ENCODE measurements at places on chromosomes 5 and 9. TPM values are rescaled to one million over a fixed set of nuclear protein-coding genes. Genes with fewer than 3 reads are reported as not detected.

DNA sequence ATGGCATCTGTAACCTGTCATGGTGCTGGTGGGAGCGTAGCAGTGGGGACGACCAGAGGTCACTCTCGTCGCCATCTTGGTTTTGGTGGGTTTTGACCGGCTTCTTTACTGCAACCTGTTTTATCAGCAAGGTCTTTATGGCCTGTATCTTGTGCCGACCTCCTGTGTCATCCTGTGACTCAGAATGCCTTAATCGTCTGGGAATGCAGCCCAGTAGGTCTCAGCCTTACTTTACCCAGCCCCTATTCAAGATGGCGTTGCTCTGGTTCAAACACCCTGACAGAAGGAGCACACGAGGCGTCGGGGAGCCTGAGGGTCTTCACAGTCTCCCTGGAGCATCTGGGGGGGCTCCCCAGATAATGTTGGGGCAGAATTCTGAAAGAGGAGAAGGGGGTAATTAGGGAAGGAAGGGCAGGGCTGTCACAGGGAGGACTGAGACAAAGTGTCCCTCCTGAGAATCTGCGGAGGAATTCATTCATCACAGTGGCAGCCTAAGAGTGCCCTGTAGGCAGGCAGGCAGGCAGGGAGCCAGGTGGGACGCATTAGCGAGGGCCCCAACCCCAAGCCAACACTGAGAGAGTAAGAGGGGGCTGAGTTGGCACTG, 21.3 kb upstream of the NCS1 start:
- no peak for DNase-seq

Gene PRDM9
- not detected for total RNA-seq

- no peak for DNase-seq
Measured at GRCh38 chr9:80094176-80094771, 522.5 kb downstream of the TLE4 start.

Gene PCDHGC5
- 0.97 TPM for total RNA-seq

Gene JAK2
- 30.0 TPM for total RNA-seq

DNA sequence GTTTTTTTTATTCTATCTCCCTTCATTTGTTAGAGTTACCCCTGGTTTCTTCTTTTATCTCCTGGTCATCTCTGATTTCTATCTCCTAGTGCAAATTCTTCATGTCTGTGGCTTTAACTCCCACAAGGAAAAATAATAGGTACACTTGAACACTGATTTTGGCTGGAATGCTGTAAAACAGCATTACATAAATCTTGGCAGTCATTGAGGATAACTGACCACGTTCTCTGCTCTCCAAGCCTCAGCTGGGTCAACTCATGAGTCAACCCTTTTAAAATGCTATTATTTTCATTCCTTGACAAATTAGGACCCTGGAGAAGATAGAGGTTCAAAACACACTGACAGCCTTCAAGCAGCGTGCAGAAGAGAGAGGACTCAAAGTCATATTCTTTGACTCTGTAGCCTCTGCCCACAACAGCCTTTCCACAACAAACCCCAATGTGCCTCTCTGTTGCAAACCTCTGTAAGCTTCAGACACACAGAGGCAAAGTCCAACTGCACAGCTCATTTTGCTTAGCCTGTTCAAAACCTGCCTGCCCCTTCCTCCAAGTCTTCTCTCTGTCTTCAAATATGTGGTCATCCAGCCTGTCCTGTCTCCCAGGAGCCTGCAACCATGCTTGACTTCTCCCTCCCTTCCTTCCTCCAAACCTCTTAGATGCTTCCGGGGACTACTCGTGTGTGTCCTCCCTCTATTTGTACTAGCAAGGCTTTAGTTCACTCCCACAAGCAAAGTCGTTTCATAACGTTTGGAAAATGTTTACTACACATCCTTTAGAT, 398.4 kb downstream of the MED10 start:
- DNase-seq: no peak

Gene ZNF658
- total RNA-seq: 1.3 TPM

DNA sequence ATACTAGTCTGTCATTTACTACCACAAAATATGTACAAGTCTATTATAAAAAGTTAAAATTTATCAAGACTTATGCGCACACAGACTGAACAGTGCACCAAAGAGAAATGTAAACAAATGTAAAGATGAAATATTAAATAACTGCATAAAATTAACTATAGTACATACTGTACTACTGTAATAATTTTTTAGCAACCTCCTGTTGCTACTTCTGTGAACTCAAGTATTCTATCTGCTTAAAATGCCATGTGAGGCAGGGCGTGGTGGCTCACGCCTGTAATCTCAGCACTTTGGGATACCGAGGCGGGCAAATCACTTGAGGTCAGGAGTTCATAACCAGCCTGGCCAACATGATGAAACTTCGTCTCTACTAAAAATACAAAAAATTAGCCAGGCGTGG, 13.8 kb upstream of the ISOC1 start:
- no peak for DNase-seq

GRCh38 chr9:37739222-37739621, 14.4 kb upstream of the TRMT10B start:
- no peak for DNase-seq

- no peak for DNase-seq
Measured at GRCh38 chr5:137260820-137261695, 238.1 kb downstream of the SPOCK1 start.

DNA sequence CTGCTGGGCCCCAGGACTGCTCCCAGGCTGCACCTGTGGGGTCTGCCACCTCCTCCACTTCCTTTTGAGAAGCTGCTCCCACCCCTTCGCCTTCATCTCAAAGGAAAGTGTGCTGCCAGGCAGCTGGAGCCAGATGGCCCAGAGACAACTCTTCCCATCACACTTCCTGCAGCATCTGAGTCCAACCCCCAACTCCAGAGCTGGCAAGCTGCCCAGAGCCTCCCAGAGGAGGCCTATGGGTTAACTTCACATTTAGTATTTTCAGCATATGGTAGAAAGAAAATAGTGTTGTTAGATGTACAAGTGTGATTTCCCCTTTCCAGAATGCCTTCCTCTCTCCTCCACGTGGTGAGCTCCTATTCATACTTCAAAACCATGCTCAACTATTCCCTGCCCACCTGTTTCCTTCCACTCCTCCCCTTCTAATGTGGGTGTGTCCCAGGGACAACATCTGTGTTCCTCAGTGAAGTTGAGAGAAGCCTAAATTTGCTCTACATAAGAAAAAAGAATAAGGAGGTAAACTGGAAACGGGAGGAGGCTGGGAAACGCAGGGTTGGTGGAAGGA, 38.6 kb upstream of the KCNMB1 start:
- no peak for DNase-seq

DNA sequence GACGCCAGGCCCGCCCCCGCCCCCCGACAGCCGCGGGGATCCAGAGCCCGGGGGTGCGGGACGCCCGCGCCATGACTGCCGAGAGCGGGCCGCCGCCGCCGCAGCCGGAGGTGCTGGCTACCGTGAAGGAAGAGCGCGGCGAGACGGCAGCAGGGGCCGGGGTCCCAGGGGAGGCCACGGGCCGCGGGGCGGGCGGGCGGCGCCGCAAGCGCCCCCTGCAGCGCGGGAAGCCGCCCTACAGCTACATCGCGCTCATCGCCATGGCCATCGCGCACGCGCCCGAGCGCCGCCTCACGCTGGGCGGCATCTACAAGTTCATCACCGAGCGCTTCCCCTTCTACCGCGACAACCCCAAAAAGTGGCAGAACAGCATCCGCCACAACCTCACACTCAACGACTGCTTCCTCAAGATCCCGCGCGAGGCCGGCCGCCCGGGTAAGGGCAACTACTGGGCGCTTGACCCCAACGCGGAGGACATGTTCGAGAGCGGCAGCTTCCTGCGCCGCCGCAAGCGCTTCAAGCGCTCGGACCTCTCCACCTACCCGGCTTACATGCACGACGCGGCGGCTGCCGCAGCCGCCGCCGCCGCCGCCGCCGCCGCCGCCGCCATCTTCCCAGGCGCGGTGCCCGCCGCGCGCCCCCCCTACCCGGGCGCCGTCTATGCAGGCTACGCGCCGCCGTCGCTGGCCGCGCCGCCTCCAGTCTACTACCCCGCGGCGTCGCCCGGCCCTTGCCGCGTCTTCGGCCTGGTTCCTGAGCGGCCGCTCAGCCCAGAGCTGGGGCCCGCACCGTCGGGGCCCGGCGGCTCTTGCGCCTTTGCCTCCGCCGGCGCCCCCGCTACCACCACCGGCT, 1.0 kb downstream of the FOXE1 start:
- no peak for DNase-seq

DNA sequence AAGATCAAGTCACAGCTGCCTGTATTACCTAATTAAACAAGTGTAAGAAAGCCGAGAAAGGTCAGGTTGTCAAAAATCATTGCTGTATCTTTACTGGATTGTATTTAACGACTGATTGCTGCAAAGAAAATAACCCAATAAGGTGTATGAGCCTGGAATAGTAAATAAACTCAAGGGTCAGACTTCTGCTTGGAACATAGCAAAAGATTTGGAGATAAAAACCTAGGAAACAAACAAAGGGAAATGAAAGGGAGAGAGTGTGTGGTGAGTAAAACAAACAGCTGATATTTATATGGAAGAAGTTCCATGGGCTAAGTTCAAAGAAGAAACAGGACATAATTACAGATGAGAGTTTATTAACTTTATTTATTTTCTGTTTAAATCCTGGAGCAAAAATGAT, 354.0 kb downstream of the TLR4 start:
- no peak for DNase-seq

Gene MLANA
- total RNA-seq: not detected

- DNase-seq: no peak
Measured at GRCh38 chr5:68330574-68330973, 115.0 kb downstream of the PIK3R1 start.

Gene SPINK7
- total RNA-seq: not detected

DNA sequence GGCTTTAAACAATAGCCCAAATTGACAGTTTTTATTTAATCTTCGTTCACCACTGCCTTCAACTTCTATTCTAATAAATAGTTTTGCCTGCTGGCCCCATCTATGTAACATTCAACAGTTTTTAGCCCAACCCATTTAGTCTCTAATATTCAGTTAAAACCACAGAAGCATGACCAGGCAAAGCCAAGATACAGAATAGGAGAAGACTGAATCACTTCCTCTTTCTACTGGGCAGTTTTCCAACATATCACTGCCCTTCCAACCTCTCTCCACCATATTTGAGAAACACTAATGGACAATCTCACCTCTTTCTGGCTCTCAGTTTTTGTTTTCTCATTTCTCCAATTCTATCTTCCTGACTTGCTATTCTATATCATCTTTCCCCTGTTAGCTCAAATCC, 352.9 kb downstream of the DNAH5 start:
- DNase-seq: no peak

GRCh38 chr5:64301566-64301965, 135.9 kb downstream of the RNF180 start:
- DNase-seq: no peak

GRCh38 chr9:118522093-118523028, 818.2 kb downstream of the TLR4 start:
- no peak for DNase-seq

GRCh38 chr9:8287501-8287900, 487.9 kb upstream of the DMAC1 start:
- DNase-seq: no peak

- no peak for DNase-seq
Measured at GRCh38 chr9:69526699-69527098, 145.5 kb downstream of the APBA1 start.

DNA sequence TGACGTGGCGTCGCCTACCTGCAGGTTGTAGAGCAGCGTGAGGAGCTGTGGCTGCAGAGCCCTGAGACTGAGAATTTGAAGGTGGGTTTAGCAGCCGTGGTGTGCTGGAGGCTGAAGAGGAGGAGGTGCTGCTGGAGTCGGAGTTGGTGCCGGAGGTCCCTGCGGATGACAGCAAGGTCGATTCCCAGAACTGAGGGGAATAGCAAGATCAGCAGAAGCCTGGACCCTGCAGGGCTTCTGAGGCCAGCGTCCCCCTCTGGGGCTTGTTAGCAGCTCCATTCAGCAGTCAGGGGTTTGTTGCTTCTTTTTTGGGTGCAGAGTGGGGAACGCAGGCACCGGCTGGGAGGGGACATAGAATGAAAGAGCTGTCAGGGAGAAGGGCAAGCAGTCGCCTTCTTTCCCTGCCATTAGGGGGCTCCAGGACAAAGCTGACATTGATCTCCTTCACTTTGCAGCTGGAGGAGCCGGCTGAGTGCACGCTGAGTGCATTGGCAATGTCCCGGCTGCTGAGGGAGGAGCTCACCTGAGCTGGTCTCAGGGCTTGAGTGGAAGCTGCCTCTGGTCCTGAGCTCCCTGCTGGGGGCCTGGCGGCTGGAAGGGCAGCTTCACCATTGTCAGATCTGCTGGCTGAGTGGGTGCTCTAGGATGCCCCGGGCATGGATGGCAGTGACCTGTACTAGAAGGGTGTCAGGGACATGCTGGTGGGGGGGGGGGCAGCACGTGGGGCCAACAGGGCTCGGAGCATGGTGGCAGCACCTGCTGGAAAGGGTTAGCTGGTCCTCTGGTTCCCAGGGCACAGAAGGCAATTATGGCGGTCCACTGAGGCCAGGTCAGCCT, 20.8 kb downstream of the OBP2B start:
- no peak for DNase-seq

- DNase-seq: no peak
Measured at GRCh38 chr5:43421450-43422133, 9.4 kb upstream of the CCL28 start.

Gene WDR38
- not detected for total RNA-seq

Gene STPG3
- not detected for total RNA-seq

Gene CRHBP
- 0.31 TPM for total RNA-seq

Data from natural killer cell (primary cell).